ENCODE measurements at places on chromosomes 3 and 15.

GRCh38 chr3:190378240-190378891, 9.6 kb upstream of the CLDN16 start:
- DNase-seq: no peak

DNA sequence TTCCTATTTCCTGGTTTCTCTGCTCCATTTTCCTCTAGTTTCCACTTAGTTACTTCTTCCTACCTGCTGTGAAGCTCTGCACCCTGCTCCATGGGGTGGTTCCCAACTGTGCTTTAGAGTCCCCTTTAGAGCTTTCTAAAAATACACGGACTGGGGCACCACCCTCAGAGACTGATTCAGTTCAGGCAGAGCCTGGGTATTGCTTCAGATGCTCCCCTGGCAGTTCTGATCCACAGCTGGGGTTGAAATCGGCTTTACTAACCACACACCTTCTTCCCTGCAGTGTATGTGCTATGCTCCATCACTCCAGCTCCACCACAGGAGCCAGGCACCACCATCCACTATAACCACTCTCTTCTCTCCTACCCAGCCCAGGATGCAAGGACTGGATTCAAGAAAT, 12.6 kb downstream of the ANP32A start:
- no peak for DNase-seq

DNA sequence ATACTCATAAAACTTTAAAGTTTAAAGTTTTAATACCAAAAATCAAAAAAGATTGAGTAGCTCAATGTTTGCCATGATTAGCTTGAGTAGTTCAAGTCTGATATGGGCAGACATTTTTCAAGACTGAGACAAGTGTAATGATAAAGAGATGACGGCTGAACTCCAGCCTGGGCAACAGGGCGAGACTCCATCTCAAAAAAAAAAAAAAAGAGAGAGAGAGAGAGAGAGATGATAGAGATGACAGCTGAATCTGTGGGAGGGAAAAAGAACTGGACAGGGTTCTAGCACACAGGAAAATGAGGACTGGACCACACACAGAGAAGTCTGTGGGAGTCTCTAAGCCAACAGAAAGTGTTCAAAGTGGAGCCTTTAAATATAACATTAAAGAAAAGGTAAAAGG, 25.2 kb downstream of the CEP152 start:
- DNase-seq: no peak

DNA sequence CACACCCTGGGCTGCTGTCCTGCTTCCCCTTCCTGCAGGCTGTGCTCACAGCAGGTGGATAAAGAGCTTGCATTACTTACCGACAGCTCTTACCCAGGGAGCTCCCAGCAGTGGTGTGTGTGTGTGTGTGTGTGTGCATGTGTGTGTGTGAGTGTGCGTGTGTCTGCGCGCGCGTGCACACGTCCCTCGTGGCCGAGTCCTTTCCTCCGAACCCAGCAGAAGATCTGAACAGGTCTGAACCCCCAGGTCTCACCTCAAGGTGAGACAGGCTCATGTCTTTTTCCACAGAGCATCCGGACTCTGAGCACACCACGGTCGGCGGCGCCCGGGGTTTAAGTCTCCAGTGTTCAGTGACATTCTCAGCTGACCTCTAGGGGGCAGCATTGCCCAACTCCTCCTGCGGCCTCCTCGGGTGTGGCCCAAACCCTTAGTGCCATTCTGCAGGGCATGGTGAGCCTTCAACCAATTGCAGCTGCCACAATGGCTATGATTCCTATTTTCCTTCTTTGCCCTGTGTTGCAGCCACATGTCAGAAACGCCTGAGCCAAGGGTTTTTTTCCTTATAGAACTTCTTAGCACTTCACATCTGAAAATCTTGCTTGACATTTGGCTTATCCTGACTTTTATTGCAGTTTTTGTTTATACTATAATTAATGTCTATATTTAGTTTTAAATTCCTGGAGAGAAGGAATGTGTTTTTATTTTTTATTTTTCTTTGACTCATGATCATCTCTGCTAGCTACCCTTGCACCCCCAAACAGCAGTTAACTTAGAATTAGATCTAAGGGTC, 64.1 kb upstream of the KLHL25 start:
- peak; percentile 80 for DNase-seq

- peak; percentile 63 for DNase-seq
Observed at GRCh38 chr3:152961323-152961722, 126.4 kb downstream of the P2RY1 start.

DNA sequence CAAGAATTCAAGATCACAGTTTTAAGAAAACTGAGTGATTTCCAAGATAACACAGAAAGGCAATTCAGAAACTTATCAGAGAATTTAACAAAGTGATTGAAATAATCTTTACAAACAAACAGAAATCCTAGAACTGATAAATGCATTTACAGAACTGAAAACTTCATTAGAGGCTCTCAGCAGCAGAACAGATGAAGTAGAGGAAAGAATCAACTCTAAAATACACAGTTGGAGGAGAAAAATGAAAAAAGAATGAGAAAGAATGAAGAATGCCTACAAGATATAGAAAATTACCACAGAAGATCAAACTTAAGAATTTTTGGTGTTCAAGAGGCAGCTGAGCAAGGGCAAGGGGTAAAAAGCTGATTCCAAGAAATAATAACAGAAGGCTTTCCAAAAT, 168.8 kb downstream of the POLR2M start:
- DNase-seq: no peak

GRCh38 chr3:56693750-56694149, 10.7 kb upstream of the TASOR start:
- no peak for DNase-seq

DNA sequence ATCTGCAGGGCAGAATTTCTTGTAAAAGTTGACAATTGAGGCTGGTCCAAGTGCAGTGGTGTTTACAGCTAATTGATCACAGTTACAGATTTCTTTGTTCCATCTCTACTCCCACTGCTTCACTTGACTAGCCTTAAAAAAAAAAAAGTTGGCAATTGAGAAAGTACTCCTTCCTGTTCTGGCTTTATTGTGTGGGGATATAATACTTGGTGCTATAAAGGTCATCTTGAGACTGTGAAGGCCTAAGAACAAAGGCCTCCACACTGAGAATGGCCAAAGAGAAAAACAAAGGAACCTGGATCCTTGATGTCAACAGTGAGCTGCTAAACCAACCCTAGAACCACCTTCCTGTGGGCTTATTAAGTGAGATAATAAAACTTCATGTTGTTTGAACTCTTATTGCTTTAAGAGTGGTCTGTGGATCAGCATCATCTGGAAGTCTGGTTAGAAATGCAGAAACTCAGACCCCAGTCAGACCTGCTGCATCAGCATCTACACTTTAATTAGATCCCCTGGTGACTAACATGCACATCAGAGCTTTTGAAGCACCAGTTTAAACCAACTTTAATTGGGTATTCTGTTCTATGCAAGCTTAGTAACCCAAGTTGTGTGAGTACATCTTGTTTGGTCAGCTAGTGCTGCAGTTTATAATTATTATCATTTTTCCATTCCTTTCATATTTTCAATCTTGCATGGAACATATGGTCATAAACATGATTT, 55.2 kb downstream of the TMOD3 start:
- no peak for DNase-seq

DNA sequence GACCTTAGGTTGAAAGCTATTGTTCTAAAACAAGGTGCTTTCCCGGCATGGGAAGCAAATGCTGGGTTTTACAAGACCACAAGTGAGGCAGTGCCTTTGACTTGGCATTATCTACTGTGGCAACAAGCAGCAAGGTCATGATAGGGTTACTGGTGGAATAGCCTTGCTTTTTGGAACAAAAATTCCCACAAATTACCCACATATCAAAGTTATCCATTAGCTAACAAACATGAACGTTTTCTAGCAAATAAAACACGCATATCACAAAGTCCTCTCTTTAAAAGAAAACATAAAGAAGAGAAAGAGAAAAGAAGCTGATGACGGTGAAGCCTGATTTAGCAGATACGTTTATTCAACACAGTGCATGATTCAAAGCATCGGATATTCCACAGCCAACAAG, 57.6 kb downstream of the SETMAR start:
- DNase-seq: no peak

GRCh38 chr3:115651599-115651998, 28.3 kb downstream of the GAP43 start:
- no peak for DNase-seq

DNA sequence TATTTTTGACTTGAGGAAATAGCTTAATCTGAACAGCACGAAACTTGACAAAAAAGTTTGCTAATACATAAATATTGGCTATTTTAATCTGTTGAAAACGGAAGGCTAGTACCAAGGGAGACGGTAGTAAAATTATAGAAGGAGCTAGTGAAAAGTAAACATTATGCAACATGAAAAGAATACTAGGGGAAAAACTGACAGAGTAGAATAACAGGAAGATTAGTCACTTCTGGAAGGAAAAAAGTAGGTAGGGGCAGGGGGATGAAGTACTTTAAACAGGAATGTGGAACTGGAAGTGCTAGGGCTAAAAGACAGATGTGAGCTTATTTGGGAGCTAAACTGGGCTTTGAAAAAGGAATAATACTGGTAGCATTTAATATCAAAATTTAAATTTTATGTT, 60.1 kb downstream of the MBNL1 start:
- no peak for DNase-seq

DNA sequence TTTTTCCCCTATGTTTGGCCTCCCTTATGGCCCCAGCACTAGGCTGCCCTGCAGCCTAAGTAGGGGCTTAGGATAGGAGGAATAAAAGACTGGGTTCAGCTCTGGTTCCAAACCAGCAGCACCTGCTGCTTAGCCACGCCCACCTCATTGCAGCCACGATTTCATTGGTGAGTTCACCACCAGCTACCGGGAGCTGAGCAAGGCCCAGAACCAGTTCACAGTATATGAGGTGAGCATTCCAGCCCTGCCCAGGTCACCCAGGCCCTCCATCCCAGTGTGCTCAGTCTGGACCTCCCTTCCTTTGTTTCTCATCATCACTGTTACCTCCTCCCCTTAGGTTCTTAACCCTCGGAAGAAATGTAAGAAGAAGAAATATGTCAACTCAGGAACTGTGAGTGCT, 11.5 kb downstream of the CPNE9 start:
- DNase-seq: no peak

DNA sequence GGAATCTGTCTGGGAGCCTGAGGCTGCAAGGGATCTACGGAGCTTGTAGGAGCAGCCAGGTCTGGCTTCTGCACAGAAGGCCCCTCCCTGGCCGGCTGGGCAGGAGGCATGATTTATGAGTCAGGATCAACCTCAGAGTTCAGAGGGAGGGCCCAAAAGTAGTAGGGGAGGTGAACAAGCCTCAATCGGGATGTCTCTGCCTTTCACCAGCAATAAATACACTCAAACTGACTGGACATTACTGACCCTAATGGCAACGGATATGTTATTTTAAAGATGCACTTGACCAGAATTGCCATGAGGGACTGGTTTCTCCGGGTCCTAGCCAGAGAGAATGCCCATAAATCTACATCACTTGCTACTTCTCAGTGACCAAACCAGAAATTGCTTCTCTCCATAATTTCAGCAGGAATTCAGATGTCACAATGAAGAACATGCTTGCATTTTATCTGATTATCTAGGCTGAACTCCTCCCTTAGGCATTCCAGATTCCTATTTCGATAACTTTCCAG, 109.6 kb upstream of the LMOD3 start:
- no peak for DNase-seq

DNA sequence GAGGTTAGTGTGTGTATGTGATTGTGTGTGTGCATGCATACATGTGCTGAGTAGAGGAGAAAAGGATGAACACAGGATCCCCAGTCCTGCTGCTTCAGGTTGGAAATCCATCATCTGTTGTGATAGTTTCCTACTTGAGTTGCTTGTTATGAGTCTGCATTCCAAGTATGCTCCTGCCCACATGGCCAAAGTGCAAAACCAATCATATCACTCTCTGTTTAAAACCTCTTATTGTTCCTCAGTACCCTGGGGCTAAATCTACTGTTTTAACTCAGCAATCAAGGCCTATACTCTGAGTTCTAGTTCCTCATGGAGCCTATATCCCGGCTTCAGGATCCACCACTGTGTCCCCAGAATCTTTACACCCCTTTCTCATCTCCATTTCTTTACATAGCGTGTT, 139.9 kb upstream of the TLE3 start:
- no peak for DNase-seq

GRCh38 chr3:79815478-79815877, 47.7 kb upstream of the ROBO1 start:
- DNase-seq: no peak

DNA sequence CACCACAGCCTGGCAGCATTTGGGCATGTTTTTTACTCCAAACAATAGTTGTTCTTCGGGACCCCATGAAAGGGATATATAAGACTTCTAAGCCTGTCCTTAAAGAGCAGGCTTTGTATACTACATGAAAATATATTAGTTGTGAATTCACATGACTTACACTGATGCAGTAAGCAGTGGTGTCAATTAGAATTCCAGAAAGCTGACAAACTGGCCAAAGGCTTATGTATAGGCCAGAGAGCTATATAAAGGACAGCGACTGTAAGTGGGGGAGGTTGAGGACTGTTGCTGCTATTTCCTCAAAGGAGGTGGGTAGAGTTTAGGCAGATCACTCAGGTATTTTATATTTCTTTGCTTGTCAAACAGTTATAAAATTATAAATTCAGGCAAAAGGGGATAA, 24.8 kb downstream of the KPNA4 start:
- no peak for DNase-seq

DNA sequence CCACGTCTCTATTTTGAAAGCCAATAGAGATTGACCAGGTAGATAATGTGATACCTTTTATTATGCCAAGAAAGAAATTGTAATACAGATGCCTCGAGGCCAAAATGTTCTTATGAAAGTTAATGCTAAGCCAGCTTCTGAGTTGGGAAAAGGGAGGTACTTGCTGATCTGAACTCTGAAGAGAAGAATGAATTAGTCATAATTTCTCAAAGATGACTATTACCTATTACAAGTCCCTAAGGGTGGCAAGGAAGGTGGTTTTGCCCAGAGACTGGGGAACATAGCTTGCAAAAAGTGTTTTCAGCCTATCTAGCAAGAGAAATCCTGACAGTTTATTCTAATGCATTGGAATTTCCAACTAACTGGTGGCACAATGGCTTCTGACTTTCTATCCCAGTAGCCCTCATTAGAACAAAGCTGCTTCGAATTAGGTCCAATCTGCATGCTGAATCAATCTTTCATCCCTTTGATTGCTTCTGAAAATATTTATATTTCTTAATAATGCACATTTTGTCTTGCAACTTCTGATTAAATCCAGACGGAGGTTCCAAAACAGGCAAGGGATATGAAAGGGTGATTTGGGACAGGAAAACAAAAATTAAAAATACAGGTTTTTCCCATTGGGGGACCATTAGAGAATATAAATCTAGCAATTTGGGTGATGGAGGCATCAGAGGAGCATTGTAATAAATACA, 17.7 kb upstream of the NR2F2 start:
- no peak for DNase-seq

GRCh38 chr15:96703794-96704550, 373.5 kb downstream of the NR2F2 start:
- no peak for DNase-seq

DNA sequence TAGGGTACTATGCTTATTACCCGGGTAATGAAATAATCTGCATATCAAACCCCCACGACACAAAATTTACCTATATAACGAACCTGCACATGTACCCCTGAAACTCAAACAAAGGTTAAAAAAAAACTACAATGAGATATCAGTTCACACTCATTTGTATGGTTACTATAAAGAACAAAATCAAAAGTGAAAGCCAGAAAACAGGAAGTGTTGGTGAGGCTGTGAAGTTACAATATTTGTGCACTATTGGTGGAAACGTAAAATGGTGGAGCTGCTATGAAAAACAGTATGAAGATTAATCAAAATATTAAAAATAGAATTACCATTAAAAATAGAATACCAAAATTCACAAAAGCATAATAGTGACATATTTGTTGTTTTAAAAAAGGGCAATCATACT, 128.9 kb downstream of the ZIC1 start:
- peak; percentile 10 for DNase-seq
